Thoracic aorta (tissue), 2 donors: ENCODE measurements at places on chromosomes 12 and 14. TPM values are rescaled to one million over a fixed set of nuclear protein-coding genes. Genes with fewer than 3 reads are reported as not detected.

Gene APOF
- total RNA-seq, result not detected

- DNase-seq, result no peak
Observed at GRCh38 chr14:50726372-50727107, 58.4 kb upstream of the SAV1 start.

- DNase-seq, result no peak
Observed at GRCh38 chr12:39331539-39332261, 111.2 kb downstream of the KIF21A start.

DNA sequence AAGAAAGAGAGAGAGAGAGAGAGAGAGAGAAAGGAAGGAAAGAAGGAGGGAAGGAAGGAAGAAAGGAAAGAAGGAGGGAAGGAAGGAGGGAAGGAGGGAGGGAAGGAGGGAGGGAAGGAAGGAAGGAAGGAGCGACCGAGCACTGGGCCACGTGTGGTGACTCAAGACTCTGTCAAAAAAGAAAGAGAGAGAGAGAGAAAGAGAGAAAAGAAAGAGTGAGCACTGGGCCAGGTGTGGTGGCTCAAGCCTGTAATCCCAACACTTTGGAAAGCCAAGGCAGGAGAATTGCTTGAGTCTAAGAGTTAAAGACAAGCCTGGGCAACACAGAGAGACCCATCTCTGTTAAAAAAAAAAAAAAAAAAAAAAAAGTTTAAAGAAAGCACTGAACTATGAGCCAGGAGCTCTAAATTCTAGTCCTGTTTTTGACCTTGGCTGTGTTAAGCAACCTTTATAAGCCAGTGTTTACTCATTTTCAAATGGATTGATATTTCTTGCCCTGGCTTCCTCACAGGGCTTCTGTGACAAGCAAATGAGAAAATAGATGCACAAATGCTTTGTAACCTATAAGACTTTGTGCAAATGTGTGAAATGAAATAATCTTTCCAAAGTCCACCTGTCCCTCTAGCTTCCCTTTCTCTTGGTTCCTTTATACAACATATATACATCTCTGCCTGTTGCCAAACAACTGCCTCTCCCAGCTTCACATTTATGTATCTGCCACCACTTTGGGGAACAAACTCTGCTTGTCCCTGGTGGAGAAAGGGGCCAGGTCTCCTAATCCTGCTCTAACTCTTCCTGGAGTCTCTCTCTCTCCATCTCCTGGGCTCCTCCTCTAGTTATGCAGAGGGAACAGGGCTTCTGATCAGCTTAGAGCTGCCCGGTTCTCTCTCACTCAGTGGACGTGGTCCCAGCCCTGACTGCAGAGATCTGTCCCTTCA lies 16.1 kb upstream of the PLEKHG6 start:
- no peak for DNase-seq
